Fibroblast of skin of left biceps (primary cell): ENCODE measurements at places on chromosomes 6 and 20.

GRCh38 chr6:912871-913835 is 220.2 kb upstream of the EXOC2 start:
- no peak for DNase-seq

GRCh38 chr6:143676437-143677045 is 1.2 kb upstream of the PHACTR2 start:
- DNase-seq = no peak

DNA sequence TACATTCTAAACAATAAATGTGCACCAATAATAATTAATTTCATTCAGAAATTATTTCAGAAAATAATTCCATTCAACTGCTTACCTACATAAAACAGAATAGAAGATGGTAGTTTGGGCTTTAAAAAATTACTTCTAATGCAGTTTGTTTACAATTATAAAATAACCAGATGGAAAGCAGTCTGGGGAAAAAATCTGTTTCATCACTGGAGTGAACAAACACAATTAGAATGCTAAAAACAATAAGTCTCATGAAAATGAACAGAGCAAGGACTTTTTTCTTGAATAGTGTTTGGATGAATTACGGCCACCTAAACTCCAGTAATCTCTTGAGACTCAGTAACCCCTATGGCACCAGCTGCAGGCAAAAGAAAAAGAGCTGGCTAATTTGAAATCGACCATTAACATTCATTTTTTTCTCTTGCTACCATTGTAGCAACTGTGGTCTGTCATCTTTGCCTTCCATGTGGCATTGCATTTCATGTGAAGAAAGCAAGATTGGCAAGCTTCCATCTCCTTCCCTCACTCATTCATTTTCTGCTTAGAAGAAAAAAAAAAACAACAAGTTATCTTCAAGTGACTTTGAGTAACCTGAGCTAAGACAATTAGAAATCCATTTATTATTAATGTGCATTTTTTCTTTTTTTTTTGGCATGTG is 88.4 kb upstream of the CEP85L start:
- no peak for DNase-seq

DNA sequence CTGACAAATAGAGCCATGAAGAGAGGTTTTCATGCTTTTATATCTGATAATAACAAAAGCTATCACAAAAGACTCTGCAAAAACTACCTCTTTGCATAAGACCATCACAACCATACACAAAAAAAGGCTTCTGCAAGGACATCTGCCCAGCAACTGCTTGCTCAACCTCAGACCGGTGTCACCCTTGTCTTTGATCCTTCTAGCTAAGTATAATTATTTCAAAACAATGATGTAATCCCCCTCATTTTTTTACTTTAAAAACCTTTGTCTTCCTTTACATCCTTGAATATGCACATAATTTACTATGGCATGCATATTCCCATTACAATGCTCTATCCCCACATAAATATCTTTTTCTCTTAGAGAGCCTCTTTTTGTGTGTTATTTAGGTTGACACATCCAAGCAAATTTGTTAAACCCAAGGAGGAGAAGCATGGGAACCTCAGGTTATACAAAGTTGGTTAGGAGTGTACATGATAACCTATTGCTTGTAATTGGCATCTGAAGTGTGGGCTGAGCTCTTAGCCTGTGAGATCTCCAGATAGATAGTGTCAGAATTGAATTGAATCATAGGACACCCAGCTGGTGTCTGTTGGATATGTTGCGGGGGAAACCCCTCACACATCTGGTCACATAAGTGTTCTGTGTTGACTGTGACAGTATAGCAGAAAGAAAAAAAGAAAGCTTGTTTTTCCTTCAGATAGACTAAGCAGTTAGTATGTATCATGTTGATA is 20.7 kb upstream of the CGA start:
- DNase-seq = no peak

DNA sequence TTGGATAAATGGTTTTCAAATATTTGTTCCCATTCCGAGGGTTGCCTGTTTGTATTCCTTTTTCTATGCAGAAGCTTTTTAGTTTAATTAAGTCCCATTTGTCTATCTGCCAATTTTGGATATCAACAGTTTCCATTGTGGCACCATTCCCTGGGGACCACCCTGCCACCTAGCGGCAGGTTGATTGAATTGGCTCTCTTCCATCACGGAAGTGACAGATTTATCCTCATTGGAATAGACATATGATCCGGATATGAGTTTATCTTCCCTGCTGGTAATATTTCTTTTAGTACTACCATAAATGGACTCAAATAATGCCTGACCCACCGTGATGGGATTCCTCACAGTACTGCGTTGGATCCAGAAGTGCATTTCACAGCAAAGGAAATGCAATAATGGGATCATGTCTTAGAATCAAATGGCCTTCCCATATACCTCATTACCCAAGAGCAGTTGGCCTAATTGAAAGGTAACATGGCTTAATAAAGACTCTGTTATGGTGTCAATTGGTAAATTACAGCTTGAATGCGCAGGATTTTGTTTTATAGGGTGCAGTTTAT is 327.0 kb downstream of the BMP2 start:
- DNase-seq = no peak

GRCh38 chr6:159970659-159971063 is 1.8 kb downstream of the IGF2R start:
- no peak for DNase-seq
